BJ (cell line): ENCODE measurements at places on chromosomes 2 and 18. TPM values are rescaled to one million over a fixed set of nuclear protein-coding genes. Genes with fewer than 3 reads are reported as not detected.
A peak's percentile ranks its signal among the peaks of the same experiment; 100 is the strongest.

DNA sequence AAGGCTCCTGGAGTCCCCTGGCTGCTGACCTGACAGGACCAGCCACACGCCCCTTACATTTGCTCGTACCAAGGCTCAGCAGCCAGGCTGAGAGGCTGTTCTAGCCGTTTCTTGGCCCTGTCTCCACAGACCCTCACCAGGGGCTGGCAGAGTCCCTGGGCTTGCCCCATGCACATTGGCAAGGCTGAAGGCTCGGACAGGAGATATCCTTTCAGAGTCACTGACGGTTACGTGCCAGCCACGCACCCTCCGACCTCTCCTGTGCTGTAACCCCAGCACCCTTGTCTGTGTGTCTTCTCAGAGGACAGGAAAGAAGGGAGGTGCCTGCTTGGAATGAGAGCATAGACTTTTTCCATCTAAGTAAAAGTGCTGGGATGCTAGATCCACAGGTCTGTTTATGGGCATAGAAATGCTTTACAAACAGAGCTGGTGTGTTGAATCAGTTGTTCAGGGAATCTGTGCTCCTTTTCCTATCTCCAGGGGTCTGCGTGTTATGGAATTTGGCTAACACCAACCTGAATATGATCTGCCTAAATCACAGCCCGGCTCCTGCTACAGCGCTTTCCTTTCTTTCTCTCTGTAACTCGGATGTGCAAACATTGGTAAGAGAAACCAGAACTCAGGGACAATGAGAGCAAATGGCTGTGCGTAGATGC, 41.0 kb downstream of the COPS8 start:
- no peak for DNase-seq

- no peak for DNase-seq
Measured at GRCh38 chr2:2237563-2237962, 93.5 kb downstream of the MYT1L start.

- DNase-seq, result peak; percentile 41
Measured at GRCh38 chr2:28161466-28161865, 231.2 kb upstream of the FOSL2 start.

DNA sequence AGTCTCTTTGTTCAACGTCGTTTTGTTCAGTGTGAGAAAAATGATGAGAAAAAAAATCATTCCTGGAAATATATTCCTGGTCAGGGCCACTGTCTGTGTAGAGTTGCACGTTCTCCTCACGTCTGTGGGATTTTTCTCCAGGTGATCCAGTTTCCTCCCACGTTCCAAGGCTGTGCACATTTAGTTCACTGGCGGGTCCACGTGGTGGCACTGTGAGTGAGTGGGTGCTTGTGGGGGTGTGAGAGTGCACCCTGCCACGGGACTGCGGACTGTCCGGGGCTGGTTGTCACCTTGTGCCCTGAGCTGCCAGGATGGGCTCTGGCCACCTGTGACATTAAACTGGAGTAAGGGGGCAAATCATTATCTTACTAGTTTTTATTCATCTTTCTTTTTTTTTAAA, 30.3 kb upstream of the ACYP2 start:
- no peak for DNase-seq

DNA sequence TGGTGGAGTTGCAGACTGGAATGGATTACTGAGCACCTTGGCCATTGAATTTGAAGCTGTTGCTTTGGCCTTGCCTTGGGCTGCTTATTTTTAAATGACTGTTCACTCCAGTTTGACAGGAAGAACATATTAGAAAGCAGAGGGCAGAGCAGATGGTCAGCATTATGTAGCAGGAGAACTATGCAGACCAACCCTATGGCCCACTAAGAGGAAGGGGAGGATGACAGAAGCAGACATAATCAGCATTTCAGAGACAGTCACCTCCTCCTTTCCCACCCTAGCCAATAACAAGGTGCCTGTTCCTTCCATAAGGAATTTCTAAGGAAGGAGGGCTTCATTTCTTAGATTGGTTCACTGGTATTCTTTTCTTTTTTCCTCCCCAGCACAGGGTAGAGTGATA, 2.4 kb downstream of the CHRNA1 start:
- no peak for DNase-seq

GRCh38 chr2:3666613-3666975, 8.6 kb downstream of the ALLC start:
- DNase-seq, result no peak

The HOXD9 gene
- polyA plus RNA-seq, result 1.7 and 1.8 TPM in 2 replicates
